ENCODE measurements at places on chromosomes 6 and 20.

GRCh38 chr6:1346558-1347091 is 34.7 kb downstream of the FOXQ1 start:
- no peak for DNase-seq

GRCh38 chr6:67127041-67127440 is 1420.0 kb upstream of the EYS start:
- no peak for DNase-seq

GRCh38 chr6:106509420-106510089 is 119.7 kb downstream of the RTN4IP1 start:
- no peak for DNase-seq

GRCh38 chr6:34055223-34055933 is 90.5 kb downstream of the GRM4 start:
- DNase-seq = peak; percentile 57

- DNase-seq = no peak
These were observed 47.6 kb downstream of the ARHGAP18 start for GRCh38 chr6:129662406-129662766.

DNA sequence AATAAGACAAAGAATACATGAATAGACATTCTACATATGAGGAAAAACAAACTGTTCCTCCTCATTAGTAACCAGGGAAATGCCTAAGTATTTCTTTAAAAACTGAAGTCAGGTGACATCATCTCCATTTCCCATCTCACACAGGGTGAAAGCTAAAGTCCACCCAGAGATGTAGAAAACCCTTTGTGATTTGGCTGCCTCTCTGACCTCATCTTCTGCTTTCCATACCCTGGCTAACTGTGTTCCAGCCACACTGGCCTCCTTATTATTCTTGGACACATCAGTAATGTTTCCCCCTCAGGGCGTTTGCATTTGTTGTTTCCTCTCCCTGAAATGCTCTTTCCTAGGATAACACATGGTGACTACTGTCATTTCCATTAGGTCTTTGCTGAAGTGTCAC is 40.4 kb downstream of the ESF1 start:
- DNase-seq = no peak

- peak; percentile 18 for DNase-seq
These were observed 852 bp downstream of the GMNN start for GRCh38 chr6:24775520-24776058.

GRCh38 chr6:148566664-148567350 is 180.0 kb upstream of the UST start:
- no peak for DNase-seq

DNA sequence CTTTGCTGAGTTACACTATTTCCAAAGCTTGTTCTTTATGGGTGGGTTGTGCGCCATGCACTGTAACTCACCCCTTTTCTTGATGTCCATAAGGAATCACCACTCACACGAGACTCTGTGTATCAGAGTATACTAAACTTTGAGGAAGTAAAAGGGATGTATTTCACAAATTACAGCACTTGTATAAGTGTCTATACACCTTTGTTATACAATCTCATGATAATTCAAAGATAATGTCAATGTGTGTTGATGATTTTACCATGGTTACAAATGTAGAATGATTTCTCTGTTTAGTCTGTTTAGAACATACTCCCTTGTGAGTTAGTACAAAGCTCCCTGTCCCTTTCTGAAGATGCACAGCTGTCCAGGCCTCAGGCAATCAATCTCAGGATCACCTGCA is 922.2 kb upstream of the MAP3K7 start:
- DNase-seq = no peak

DNA sequence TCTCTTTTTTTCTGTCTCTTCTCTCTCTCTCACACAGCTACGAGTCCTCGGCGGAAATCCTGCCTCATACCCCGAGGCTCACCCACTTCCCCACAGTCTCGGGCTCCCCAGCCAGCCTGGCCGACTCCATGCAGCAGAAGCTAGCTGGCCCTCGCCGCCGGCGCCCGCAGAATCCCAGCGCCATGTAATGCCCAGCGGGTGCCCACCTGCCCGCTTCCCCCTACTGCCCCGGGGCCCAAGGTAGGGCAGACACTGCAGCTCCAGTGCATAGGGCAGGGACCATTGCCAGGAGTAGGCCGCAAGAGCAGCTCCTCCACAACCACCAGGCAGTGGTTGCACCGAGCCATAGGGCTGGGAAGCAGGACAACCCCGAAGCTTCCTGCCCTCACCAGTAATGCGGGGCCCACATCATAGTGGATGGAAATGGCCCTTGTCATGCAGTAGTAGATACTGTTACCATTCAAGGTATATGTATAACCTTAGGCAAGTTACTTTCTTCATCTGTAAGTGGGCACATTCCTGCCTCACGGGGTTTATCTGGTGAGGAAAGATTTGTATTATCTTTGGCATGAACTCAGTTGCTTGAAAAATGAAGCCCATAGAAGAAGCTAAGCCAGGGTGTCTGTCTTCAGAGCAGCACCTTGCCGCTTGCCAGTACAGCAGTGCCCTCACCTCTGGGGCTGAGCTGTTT is 36.9 kb upstream of the ID1 start:
- no peak for DNase-seq

DNA sequence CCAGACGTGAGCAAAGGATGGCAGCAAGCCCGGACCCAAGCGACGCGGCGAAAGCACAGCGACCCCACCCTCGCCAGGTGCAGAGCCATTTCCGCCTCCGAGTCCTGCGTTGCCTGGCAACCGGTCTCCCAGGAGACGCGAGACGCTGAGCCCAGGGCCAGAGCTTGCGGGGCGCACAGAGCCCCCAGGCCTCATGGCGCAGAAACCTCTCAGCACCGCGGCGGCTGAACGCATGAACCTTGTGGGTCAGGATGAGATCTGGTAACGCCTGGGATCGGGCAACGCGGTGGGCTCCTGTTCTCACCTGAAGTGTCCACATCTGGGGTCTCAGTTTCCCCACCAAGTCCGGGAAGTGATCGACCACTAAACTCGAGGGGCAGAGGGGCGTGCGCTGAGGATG is 77.7 kb downstream of the ANKRD60 start:
- DNase-seq = no peak

DNA sequence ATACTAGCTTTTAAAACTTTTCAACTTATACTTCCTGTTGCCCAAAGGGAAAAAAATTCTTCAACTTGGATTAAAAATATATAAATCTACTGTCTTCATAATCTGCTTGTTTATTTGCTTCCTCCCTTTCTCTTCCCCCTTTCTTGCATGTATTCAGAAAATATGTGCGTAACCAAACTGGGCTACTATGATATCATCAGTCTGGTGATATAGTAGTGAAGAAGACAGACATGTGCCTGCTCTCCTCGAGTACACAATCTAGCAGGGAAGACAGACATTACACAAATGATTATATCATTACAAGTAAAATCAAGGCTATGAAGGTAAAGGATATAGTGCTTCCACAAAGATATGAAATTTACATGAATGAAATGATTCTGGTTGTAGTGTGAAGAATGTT is 31.0 kb downstream of the IBTK start:
- DNase-seq = no peak

DNA sequence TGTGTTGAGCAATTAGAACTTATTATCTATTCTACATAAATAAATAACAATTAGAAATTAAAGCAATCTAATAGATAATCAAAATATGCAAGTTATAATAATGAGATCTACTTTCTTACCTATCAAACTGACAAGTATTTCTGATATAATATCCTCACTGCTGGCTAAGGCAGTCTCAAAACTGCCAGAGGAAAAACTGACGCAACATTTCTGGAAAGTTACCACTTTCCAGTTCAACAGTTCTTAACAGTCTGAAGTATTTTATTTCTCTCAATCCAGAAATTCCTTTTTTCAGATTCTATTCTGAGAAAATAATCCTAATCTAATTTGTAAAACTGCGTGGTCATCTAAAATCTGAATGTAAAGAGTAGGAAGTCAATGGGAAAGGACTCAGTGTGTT is 121.0 kb downstream of the TRDN start:
- DNase-seq = no peak

DNA sequence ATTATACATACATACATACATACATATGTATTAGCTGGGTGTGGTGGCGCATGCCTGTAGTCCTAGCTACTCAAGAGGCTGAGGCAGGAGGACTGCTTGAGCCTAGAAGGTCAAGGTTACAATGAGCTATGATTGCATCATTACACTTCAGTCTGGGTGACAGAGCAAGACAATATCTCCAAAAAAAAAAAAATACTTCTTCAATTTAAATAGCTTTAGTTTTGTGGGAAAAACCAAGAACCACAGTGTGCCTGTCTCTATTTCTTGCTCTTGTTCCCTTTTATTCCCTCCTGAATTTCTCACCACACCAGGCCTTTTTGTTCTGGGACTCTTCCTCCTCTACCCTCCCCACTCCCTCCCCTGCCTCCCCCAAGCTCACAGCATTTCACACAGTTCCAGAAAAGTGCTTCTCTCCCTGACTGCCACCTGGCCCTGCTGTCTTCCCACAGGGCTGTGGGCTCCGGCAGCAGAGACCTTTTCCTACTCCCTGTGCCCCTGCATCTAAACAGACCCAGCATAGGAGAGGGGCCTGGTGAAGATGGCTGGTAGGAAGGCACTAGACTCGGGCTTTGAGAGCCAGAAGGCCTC is 1.3 kb downstream of the C20orf203 start:
- no peak for DNase-seq

DNA sequence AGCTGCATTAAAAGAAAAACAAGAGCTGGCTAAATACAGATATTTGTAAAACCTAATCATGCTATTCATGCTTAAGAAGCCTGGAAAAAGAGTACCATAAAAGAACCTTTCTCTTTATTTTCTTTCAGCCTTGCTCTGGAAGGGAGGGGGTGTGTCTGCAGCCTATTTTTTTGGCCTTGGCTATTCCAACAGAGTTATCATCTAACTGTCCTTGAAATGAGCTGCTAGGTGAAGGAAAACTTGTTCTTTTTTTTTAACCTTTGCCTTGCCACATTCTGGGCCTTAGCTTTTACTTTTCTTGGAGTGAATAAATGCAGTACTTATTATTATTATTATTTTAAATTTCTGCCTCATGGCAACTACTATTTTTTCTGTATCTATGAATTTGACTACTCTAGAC is 224.9 kb upstream of the SYNCRIP start:
- DNase-seq = no peak

DNA sequence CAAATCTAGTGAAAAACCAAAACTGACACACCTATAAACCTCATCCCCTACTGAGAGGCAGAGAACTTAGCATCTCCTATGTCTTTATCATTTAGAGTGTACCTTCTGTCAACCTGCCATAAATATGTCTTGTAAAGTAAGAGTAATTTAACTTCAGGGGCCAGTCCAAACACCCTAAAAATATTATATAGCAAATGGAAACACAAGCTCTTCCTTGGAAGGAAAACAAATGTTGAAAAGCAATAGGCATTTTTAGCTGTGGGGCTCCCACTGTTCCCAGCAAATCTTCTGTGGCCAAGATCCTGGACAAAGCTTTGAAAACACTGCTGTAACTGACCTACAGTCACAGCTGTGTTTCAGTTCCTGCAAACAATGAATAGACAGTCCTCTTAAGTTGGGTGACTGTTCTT is 140.0 kb upstream of the RNF217 start:
- no peak for DNase-seq

DNA sequence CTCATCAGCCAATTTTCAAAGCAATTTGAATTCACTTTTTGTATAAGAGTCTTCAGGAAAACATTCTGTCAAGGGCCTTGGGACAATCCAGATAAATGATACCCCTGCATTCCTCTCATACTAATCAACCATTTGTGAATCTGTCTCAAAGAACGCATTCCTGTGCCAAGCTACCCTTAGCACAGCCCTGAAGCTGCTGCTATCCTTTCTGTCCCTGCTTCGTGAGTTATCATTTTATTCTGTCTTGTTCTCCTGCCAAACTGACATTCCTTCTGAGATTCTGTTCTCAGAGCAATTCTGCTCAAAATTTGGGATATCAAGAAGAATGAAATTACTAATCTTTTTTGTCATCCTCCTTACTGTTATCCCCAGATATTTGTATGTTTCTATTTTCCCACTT is 213.9 kb upstream of the STXBP5 start:
- DNase-seq = no peak

- no peak for DNase-seq
These were observed 41.0 kb upstream of the RPS6KA2 start for GRCh38 chr6:166667796-166668610.

- no peak for DNase-seq
These were observed 31.0 kb downstream of the ASCC3 start for GRCh38 chr6:100850174-100850573.

- no peak for DNase-seq
These were observed 71.2 kb upstream of the SLCO4A1 start for GRCh38 chr20:62570897-62571668.

- DNase-seq = no peak
These were observed 16.5 kb upstream of the CPNE5 start for GRCh38 chr6:36855750-36856149.

GRCh38 chr6:1592852-1593251 is 16.9 kb upstream of the FOXC1 start:
- no peak for DNase-seq

DNA sequence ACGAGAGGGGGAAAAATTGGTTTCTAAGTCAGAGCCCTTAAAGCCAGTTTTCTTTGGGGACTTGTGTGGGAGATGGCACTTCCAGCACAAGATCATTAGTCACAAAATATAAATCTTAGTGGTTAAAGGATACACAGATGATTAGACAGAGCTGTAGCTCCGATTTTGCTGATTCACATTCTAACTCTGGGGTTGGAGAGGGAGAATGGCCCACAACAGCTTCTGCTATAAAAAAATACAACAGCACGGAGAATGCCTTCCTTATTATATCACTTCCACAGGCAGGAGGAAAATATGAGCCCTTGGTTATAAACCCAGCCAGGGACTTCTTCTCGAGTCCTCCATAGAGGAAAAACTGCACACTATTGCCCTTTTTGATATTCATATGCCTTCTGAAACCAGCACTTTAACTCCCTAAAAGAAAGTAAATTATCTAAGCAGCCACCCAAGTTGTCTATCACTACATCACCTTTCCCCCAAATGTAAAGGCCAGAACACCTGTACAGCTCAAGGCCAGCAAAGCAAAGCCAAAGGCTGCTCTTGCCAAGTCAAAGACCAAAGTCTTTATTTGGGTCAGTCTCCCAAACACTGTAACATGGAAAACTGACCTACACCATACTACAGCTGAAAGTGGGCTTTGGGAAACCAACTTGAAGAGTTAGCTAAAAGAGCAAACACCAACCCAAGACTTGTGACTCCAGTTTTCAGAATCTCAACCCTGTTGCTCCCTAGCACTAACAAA is 10.4 kb downstream of the MRPL14 start:
- no peak for DNase-seq

GRCh38 chr6:78599526-78599925 is 267.8 kb upstream of the IRAK1BP1 start:
- DNase-seq = no peak

DNA sequence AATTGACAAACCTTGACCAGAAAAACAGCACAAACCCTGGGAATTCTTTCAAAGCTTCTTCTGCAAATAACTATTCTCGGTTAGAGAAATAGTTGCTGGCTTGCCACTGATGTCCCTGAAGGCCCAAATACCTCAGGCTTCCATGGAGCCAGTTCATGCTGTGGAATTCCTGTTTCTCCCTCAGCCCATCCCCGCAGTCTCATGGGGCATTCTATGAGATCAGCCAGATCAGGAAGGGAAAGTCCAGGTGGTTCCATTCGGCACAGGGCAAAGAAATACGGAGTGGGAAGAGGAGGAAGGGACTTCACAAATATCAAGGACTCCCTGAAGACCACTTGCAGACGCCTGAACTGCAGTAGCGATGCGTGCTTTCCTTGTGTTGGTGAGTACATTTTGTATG is 63.3 kb downstream of the MYLK4 start:
- no peak for DNase-seq
